ENCODE measurements at places on chromosomes 5 and 9.

GRCh38 chr5:86439593-86440110 is 178.1 kb upstream of the COX7C start:
- DNase-seq = no peak

GRCh38 chr5:176535101-176535663 is 2.0 kb downstream of the RNF44 start:
- DNase-seq = no peak

DNA sequence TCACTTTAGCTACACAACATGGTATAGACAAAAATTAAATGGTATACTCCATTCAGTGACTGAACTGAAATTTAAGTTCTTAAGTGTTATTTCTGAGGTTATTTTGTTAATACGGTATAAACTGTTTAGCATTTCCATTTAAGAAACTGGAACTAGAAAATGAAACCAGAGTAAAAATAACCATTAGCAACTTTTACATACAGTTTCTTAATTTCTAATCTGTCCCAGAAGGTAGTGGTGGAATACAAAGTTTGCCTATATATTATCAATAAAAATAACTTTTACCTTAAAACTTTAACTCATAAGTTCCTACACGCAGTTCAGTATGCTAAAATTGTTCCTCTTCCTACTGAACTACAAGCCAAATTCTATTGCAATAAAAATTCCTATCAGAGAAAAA is 10.3 kb downstream of the GOLPH3 start:
- no peak for DNase-seq

DNA sequence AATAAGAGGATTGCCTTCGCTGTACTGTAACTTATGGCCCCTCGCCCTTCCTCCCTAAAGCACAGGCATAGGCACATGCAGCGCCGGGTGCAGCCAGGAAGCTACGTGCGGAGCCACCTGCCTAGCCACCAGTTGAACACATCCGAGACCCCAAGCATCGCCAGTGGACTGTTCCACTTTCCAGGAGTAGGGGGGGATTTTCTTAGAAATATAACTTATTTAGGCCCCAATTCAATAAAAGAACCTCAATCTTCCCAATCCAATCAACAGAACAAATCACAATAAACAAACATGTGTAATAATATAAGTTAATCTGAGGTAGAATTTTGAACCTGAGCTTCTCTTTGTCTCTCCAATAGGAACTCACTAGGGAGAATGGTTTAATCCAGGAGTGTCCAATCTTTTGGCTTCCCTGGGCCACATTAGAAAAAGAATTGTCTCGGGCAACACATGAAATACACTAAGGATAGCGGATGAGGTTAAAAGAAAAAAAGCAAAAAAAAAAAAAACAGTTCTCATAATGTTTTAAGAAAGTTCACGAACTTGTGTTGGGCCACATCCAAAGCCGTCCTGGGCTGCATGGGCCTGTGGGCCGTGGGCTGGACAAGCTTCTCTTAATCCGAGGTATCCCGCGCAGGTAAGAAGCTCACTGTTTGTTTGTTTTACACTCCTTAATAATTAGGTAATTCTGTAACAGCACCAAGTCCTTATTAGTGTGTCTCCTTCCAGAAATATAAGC is 22.0 kb upstream of the NIPBL start:
- no peak for DNase-seq

GRCh38 chr5:179918742-179919486 is 11.2 kb upstream of the TBC1D9B start:
- no peak for DNase-seq

DNA sequence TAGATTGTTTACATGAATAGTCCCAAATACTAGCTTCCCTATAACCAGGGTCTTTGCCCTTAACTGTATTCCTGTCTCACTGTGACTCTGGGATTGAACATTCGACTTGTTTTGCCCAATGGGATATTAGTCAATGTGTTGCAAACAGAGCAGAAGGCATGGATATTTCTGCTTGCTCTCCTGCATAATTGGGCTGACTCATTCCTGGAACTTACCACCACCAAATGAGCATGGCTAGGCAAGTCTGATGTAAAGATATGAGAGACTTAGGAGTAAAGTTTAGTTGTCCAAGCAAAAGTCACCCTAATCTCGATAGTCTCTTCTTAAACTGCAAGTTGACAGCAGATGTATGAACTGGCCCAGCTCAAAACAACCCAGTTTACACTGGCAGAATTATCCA is 273.5 kb upstream of the CCNG1 start:
- DNase-seq = no peak

GRCh38 chr5:40390281-40391149 is 289.2 kb upstream of the PTGER4 start:
- DNase-seq = no peak

DNA sequence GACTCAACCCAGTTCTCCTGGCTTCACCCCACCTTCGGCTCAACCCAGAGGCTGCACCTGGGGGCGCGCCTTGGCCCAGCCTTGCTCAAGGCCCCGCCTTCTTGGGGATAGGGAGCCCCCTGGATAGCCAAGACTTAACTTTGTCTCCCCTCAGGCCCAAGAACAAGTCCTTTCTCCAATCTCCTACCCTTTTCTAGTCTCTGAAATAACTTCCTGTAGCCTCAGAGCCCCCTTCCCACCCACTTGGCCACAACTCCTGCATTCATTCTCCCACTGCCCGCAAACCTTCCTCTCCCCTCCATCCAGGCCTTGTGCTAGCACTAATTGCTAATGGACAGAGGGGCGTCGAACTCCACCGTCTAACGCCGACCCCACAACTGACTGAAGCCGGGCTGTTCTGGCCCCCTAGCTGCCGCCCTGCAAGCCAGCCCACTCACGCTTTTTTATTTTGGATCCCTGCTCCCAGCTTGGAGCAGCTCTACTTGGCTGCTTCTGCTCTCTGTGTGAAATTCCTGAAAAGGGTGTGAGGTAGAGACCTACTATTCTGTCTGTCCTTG is 579 bp upstream of the ASTN2 start:
- no peak for DNase-seq

GRCh38 chr5:151477101-151477500 is 29.7 kb downstream of the SLC36A1 start:
- DNase-seq = no peak

- DNase-seq = no peak
Observed at GRCh38 chr5:127002390-127002789, 28.0 kb downstream of the MARCHF3 start.

DNA sequence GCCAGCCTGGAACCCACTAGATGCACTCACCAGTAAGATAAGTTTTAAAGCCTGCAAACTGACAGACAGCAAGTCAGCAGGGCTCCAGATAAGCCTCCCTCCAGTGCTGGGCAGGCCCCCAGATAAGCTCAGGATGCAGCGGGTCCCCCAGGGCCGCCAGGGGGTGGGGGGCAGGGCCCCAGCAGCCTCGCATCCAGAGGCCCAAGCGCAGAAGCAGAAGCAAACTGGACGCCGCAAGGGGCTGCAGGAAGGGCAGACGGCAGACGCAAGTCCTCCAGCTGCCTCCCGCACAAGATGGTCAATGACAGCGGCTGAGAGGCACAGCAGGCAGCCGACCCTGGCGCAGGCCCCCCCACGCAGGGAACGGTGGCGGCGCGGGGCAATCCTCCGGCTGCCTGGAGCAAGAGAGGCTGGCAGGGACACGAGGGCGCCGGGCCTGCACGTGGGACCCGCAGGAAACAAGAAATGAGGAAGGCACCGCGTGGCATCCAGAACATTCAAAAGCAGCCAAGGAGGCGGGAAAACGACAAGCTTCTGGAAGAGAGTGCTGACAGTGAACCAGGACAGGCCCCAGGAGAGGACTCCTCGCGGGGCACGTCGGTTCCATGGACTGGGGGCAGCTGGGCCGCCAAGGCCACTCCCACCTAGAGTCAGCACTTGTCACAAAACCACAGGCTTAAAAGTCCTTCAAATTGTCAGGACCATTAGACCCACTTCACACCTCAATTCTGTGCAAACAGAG is 49.8 kb downstream of the ROR2 start:
- no peak for DNase-seq

- no peak for DNase-seq
Observed at GRCh38 chr9:116978155-116978554, 291.1 kb downstream of the TRIM32 start.

DNA sequence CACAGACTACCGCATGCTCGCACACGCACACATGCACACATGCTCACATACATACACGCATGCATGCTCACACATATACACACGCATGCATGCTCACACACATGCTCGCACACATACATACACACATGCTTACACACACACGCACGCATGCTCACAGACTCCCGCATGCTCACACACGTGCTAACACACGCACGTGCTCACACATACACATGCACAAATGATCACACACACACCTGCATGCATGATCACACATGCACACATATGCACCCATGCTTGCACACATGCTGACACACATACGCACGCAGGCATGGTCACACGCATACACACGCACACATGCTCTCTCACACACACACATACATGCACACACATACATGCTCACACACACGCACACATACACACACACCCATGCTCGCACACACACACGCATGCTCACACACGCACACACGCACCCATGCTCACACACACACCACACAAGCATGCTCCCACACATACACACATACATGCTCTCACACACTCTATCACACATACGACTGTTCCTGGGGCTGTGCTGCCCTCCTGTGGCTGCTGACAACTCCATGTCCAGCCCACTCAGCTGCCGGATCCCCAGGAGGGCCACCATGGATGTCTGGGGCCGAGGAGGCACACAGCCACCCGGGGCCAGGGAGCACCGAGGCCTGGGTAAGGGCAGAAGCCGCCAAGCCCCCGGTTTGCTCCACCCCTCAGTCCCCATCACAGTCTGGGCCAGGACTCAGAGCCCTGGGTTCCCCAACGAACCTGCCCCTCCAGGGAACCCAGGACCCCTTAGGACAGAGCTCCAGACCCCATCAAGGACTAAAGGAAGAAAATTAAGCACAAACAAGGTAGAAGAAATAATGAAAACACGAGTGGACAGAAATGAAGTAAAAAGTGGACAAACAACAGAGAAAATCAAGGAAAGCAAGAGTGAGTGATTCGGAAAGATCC is 31.4 kb upstream of the EGFL7 start:
- DNase-seq = peak; percentile 40

GRCh38 chr9:72949244-72949582 is 3.6 kb downstream of the ALDH1A1 start:
- no peak for DNase-seq

DNA sequence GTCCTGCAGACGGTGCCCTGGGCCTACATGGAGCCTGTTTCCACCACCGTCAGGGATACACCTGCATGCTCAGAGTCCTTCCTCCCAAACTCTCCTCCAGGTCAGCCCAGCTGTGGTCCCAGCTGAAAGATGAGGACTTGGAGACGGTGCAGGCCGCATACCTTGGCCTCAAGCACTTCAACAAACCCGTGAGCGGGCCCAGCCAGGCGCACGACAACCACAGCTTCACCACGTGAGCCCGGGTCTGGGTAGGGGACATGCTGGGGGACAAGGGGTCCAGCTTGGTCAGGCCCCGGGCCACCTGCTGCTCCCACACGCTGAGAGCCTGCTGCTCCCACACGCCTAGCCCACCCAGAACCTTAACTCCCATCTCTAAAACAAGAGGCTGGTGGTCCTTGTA is 16.6 kb upstream of the CARD19 start:
- DNase-seq = no peak

DNA sequence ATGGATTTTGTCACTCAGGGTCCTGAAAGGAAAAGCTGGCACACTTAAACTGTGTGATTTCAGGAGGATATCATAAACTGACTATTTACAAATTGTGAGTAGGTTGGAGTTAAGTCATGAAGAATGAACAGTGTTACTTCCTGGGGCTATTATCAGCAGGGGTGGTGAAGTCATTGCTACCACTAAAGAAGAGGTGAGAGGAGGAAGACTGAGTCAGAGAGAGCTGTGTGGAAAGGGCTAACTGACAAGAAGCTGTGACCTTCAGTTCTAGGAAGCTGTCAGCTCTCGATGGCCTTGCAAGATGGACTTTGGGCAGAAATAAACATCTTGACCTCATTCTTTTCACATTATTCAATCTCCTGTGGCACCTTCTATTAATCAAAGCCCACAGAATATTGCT is 72.3 kb upstream of the STARD4 start:
- no peak for DNase-seq

GRCh38 chr9:132365986-132366385 is 11.2 kb upstream of the SETX start:
- DNase-seq = no peak

DNA sequence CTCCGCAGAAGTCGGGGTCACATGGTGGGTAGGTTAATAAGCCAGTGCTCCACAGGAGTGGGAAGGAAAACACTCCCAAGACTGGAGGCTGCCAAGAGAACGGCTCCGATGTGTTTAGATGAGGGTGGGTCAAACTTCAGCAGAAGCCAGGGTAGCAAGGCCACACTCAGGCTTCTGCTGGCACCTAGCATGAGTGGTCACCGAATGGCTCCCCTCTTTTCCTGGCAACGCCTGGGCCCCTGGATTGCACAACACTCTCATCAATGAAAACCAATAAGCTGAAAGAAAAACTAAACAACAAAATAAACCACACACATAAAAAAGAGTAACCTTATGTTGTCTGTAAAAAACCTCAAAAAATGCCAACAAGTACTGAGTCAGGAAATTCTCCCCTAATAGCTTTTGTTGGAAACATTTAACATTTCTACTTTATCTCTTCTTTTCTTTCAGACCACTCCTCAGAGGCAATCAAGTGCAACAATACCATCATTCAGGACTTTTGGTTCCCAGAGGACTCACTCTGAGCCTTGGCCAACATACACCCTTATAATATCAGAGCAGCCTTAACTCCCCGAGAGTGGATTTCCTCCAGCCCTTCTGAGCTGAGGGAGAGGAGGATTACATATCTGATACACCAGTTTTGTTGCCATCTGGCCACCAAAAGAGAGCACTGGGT is 279.9 kb downstream of the ENC1 start:
- no peak for DNase-seq

DNA sequence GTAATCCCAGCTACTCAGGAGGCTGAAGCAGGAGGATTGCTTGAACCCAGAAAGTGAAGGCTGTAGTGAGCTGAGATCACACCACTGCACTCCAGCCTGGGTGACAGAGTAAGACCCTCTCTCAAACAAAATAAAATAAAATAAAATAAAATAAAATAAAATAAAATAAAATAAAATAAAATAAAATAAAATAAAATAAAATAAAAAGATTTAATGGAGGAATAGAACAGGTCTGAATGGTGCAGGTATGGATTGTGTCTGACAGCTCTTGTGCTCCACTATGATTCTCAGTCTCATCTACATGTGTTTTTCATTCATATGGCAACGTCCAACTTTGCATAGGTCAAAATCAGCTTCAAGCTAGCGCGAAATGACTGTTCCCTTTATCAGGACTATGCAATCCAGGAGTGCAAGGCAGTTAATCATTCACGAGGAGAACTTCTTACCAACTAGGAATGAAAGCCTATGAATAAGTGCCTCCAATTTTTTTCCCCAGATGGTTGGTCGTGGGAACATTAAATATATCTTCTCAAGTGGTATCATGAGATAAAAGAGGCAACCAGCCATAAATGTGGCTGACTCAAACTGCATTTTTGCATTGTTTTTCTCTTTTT is 1392.3 kb upstream of the CDH9 start:
- no peak for DNase-seq

Data from stimulated activated CD4-positive, alpha-beta T cell treated with anti-CD3 and anti-CD28 coated beads, Interleukin-1b, Interleukin-23, amount 100 ng/mL, for 1 hour (primary cell).